ENCODE measurements at places on chromosomes 2 and 18. TPM values are rescaled to one million over a fixed set of nuclear protein-coding genes. Genes with fewer than 3 reads are reported as not detected.

The CYS1 gene
- 1.4 TPM for total RNA-seq

The RAB17 gene
- total RNA-seq, result 11.0 TPM

- H3K4me1 ChIP-seq, result peaks cover 33% of the 10 kb centered on the region
- no peak for DNase-seq
- no peaks in the 10 kb centered on the region for H3K36me3 ChIP-seq
- peak overlapping the region; percentile 30 for H3K4me3 ChIP-seq
These were observed 26.4 kb upstream of the TFPI start for GRCh38 chr2:187580462-187581124.

GRCh38 chr2:236215196-236215595, 47.0 kb upstream of the GBX2 start:
- no peaks in the 10 kb centered on the region for H3K36me3 ChIP-seq
- no peak overlapping the region for H3K4me3 ChIP-seq
- no peaks in the 10 kb centered on the region for H3K4me1 ChIP-seq
- no peak for DNase-seq
- peaks cover 22% of the 10 kb centered on the region for H3K27me3 ChIP-seq

- H3K36me3 ChIP-seq, result no peaks in the 10 kb centered on the region
- peak within 1 kb of the TSS; percentile 81 for H3K4me3 ChIP-seq
- H3K27me3 ChIP-seq, result peaks cover 83% of the 10 kb centered on the region
- peak; percentile 82 for DNase-seq
- H3K27ac ChIP-seq, result peak within 1 kb of the TSS; percentile 11
These were observed at the start of gene TMEFF2 for GRCh38 chr2:192194866-192195547. TSS of gene TMEFF2 (minus strand) at chr2:192194933. CDS start at chr2:192194524, 409 bp downstream.

DNA sequence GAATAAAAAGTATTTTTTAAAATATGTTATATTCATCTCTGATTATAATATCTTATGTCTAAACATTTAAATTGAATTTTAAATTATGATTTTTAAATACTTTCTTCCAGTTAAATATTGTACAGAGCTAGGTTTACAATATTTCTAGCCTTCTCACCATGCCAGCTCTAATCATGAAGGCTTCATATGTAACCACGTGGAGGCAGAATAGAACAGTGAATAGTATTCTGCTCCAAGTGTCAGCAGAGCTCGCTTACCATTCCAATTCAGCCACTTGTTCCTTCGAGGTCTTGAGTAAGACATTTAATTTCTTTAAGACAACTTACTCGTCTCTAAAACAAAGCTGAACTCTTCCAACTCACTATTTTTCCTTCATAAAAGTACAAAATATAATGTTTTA, 871.8 kb downstream of the SUCLG1 start:
- H3K4me1 ChIP-seq, result peaks cover 22% of the 10 kb centered on the region
- no peak overlapping the region for H3K4me3 ChIP-seq

DNA sequence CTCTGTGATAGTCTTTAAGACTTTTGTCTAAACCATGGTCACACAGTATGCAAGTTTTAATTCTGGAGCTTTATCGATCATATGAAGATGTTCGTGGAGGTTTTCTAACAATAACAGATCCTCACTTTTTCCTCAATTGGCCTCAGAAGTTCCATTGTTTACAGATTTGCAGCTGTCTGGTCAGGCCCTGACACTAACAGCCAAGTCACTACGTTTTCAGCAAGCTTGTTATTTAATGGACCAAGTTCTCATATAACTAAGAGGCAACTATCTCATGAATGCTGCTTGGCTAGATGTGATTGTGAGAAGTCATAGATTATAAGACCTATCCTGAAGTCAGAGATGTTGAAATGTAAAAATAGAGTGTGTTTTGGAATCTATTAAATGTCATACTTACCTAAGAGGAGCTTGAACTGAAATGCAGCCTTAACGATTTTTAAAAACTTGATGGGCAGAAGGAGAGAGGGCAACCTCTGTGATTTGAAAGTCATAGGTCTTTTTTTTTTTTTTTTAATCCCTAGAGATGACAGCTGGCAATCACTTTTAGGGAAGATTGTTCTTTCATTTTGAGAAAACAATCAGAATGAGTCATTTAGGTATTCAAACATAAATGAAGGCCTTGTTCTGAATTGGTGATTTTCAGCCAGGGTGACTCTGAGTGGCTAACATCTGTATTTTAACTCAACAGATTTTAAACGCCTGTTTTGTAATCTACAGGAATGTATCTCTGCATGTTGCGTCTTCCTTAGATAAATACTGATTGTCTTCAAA, 48.4 kb upstream of the NEMP2 start:
- no peak overlapping the region for H3K4me3 ChIP-seq
- H3K27ac ChIP-seq, result no peak overlapping the region
- H3K4me1 ChIP-seq, result peaks cover 27% of the 10 kb centered on the region
- H3K36me3 ChIP-seq, result no peaks in the 10 kb centered on the region

- no peaks in the 10 kb centered on the region for H3K27me3 ChIP-seq
- H3K4me1 ChIP-seq, result peaks cover 2% of the 10 kb centered on the region
- no peak overlapping the region for H3K4me3 ChIP-seq
- DNase-seq, result no peak
- peaks cover 8% of the 10 kb centered on the region for H3K36me3 ChIP-seq
These were observed 57.6 kb upstream of the SERTAD2 start for GRCh38 chr2:64711252-64711800.

DNA sequence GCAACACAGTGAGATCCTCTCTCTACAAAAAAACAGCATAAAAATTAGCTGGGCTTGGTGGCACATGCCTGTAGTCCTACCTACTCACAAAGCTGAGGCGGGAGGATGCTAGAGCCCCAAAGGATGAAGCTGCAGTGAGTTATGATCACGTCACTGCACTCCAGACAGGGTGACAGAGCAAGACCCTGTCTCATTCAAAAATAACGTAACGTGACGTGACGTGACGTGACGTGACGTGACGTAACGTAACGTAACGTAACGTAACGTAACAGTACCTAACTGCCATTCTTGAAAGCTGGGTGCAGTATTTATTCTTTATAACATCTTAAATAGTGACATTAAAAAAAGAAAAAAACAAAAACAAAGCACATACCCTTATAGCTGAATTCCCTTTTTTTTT, 51.7 kb downstream of the NOL10 start:
- H3K4me1 ChIP-seq, result peaks cover 23% of the 10 kb centered on the region
- no peak overlapping the region for H3K27ac ChIP-seq
- H3K4me3 ChIP-seq, result no peak overlapping the region
- H3K36me3 ChIP-seq, result peaks cover 23% of the 10 kb centered on the region

DNA sequence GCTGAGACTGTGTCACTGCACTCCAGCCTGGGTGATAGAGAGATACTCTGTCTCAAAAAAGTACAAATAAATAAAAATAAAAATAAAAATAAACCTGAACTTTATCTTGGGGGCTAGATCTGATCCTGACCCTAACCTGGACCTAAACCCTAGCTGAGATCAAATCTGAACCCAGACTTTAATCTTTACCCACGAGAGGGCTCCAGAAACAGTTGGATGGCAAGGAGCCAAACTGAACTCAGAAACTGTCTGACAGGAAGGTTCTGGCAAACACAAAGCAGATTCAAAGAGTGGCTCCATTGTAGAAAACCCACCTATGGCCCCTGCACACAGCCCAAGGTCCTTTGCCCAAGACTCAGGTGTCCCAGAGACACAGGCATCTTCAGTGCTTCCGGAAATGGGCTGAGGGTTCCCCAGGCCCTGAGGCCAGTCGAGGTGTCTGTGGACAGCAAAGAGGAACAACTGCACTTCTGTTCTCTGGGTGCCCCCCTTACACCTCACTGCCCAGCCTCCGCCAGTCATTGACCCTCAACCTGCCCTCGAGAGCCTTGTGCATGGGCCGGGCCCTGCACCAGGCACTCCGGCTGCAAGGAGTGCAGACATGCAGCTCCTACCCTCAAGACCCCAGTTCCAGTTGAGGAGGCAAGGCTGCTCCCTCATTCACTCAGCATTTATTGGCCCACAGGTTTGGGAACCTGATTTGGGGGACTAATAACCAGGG, 95.2 kb downstream of the TFCP2L1 start:
- H3K4me1 ChIP-seq, result no peaks in the 10 kb centered on the region
- peaks cover 3% of the 10 kb centered on the region for H3K27me3 ChIP-seq
- H3K4me3 ChIP-seq, result no peak overlapping the region
- DNase-seq, result no peak

GRCh38 chr2:200905618-200906296, 16.6 kb downstream of the NIF3L1 start:
- H3K36me3 ChIP-seq, result peaks cover 17% of the 10 kb centered on the region
- H3K27ac ChIP-seq, result no peak overlapping the region
- no peak overlapping the region for H3K4me3 ChIP-seq
- peak; percentile 56 for DNase-seq

All from mesothelial cell of epicardium (in vitro differentiated cells).